GOT3 (cell line): ENCODE measurements at places on chromosomes 5 and 9.

- DNase-seq: no peak
These were observed 311.5 kb upstream of the TARS1 start for GRCh38 chr5:33129309-33129708.

- DNase-seq: no peak
These were observed 85.8 kb downstream of the CYFIP2 start for GRCh38 chr5:157351802-157352092.

GRCh38 chr5:101878190-101878589, 417.9 kb downstream of the SLCO4C1 start:
- DNase-seq: no peak

DNA sequence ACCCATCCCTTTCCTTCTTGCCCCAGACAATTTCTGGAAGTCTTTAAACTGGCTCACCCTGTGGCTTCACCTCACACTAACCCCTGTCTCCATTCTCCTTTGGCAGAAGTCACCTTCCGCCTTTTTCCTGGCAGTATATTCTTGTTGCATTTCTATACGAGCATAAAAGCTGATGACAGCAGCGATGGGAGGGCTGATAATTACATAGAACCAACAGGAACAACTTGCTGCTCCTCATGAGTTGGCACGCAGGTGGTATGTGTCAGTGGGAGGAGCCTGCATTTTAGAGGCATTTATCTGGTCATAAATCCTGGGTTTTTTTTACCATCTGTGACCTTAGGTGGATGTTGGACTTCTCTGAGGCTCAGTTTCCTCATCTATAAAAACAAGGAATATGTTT, 61.4 kb upstream of the CKMT2 start:
- no peak for DNase-seq

DNA sequence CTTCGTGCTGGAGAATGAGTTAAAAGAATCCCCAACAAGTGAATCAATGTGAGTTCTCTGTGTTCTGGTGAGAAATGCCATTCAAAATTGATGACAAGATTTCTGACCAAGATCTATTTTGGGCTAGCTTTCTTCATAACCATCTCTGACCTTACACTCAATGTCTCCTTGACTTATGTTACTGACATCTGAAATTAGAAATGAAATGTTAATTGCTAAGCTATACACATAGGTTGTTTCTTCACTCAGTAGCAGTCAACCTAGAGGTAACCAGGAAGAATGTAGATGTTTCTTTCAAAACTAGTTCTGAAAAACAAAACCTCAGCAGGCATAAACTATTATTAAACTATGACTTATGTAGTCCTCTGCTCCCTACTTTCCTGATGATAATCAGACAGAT, 2220.7 kb upstream of the C9orf72 start:
- no peak for DNase-seq

- no peak for DNase-seq
These were observed 708 bp downstream of the RXRA start for GRCh38 chr9:134326724-134327601.

DNA sequence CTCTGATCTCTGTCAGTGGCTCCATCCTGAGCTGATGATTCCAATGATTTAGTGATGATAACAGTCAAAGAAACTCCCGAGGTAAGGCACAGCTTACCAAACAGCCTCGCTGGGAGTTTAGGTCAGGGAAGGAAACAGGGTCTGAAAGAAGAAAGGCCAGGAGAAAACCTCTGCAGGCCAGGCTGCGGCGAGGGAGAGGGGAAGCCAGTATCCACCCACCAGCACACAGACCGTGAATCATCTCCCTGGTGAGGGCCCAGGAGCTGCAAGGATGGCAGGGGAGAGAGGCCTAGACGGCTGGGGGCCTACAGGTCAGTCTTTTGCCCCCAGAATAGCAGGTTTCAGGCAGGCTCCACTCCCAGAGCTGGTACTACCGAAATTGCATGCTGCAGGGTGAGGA, 590.5 kb downstream of the CCDC171 start:
- DNase-seq: no peak

- DNase-seq: no peak
These were observed 20.5 kb upstream of the FER start for GRCh38 chr5:108727236-108727650.

GRCh38 chr9:2413160-2413805, 208.3 kb upstream of the VLDLR start:
- DNase-seq: no peak

DNA sequence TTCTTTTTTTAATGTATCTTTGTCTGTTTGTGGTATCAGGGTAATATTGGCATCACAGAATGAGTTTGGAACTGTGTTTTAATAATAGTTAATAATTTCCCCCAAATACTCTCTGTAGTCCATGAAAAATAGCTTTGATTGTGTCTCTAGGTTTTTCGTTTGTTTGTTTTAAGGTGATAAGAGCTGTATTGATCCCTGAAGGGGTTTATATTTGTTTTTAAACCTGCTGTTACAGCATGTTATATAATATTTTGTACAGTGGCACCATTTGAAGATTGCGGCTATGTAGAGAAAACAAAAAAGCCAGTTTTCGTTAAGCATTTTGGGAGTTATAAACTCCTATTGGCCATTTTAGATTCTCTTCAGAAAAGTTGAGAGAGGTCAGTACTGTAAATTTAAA, 15.7 kb downstream of the PAM start:
- DNase-seq: no peak

DNA sequence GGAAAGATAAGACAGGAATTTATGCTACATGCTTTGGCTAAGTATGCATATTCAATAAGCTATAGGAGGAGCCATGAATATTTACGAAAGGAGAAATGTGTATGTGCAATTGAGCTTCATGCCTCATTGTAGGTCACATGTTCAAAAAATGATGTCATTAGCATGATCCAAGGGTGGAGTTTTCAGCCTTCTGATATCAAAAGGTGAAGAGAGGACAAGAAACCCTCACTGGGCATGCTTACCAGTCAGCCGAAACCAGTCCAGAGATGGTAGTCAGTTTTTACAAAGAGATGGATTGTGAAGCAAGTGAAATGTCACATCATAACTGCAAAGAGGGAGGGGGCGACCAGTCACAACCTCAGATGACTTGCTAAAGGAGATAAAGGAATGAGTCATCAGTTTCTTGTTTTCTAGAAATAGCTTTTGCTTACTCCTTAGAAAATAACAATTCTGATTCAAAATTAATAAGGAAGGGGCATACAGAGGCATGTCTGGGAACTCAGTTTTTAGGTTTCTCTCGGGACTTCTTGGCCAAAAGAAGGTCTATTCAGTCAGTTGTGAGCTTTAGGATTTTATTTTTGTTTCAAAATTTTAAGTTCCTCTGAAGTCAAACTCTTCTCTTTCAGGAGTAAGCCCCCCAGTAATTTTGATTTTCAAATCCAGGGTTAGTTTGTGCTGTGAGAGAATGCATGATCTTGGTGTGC, 1067.8 kb upstream of the EDIL3 start:
- DNase-seq: no peak

DNA sequence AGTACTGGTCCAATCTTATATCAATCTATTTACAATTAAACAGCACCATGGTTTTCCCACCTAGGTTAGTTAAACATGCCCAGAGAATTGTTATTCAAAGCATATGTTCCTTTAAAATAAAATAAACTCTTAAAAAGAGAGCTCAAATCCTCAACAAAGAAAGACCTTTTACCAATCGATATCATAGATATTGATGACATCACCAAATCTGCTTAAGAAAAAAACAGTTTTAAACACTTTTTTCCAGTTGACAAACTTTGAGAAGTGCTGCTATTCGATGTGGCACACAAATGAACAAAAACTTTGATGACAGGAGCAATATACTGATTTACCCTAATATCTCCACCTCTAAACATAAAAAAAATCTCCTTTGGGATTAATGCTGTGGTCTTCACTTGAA, 15.7 kb downstream of the EFCAB9 start:
- DNase-seq: no peak

GRCh38 chr5:16713386-16713928, 96.7 kb upstream of the RETREG1 start:
- DNase-seq: no peak

DNA sequence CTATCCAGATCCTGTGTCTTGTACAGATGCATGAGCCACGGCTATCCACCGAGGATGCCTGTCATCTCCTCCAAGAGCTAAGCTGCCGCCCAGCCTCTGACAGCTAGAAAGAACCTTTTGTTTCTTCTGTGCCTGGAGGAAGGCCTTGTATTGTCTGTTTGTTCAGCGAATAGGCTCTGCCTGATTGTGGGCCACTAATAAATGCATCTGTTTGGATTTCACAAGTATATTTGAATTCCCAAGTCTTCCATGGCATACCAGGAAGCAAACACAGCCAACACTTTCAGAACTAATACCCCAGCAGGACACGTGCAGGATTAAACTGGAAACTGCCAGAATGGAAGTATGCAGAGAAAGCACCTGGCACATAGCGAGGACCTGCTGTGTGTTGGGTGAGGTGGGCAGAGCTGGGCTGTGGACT, 92.7 kb upstream of the NEURL1B start:
- no peak for DNase-seq

DNA sequence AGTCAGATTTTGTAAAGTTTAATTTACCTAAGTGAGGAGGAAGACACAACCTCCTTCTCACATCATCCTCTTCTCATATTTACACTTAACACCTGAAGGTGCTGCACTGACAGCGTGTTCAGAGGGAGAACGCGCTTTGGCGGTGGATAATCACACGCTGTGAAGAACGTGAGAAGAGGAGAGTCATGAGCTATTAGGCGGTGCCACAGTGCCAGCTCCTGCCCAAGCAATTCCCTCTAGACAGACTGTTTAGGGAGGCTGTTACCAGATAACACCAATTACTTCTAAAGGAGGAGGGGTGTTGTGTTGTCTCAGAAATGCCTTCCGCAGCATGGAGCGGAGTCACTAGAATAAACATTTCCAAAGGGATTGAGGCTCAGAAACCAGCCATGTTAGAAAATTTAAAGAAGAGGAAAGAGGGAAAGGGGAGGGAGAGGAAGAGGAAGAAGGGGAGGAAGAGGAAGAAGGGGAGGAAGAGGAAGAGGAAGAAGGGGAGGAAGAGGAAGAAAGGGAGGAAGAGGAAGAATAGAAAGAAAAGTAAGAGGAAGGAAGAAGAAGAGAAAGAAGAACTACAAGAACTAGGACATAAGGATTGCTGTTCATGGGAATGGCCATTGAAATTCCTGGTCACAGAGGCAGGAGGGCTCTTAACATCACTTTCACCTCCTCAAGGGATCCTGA, 37.3 kb upstream of the WWC1 start:
- DNase-seq: no peak

DNA sequence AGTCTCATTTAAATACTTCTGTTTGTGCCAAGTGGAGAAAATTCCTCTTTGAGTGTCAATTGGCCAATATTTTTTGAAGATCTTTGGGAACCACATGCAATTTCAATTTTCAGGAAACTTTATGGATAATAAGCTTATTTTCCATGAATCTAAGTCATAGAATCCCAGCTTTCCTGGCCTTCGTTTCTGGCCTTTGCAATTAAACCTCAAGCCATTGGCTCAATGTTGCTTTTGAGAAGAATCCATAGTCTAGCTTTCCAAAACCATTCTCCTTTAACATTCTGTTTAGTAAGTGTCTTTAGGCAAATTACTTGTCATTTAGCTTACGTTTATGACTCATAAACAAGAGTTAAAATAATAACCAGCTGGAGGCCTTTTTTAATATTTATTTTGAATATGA, 145.0 kb upstream of the FTMT start:
- no peak for DNase-seq

DNA sequence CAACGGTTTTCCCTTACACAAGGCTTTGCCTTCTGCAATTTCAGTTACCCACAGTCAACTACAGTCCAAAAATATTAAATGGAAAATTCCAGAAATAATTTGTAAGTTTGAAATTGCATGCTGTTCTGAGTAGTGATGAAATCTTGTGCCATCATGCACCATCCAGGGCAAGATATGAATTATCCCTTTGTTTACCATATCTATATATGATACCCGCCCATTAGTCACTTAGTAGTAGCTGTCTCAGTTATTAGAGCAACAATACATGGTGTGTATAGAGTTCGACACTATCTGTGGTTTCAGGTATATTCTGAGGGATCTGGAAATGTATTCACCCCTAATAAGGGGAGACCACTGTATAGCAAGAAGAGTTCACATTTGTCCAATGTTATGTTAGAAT, 29.4 kb downstream of the ERBIN start:
- DNase-seq: no peak

- no peak for DNase-seq
These were observed 35.7 kb downstream of the SECISBP2 start for GRCh38 chr9:89353989-89354388.

DNA sequence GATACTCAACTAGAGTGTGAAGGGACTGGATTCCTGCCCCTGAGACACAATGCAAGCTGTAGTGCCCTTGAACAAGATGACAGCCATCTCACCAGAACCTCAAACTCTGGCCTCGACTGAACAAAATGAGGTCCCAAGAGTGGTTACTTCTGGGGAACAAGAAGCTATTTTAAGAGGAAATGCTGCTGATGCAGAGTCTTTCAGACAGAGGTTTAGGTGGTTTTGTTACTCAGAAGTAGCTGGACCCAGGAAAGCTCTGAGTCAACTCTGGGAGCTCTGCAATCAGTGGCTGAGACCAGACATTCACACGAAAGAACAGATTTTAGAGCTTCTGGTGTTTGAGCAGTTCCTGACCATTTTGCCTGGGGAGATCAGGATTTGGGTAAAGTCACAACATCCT, 2.4 kb downstream of the ZNF483 start:
- DNase-seq: no peak

DNA sequence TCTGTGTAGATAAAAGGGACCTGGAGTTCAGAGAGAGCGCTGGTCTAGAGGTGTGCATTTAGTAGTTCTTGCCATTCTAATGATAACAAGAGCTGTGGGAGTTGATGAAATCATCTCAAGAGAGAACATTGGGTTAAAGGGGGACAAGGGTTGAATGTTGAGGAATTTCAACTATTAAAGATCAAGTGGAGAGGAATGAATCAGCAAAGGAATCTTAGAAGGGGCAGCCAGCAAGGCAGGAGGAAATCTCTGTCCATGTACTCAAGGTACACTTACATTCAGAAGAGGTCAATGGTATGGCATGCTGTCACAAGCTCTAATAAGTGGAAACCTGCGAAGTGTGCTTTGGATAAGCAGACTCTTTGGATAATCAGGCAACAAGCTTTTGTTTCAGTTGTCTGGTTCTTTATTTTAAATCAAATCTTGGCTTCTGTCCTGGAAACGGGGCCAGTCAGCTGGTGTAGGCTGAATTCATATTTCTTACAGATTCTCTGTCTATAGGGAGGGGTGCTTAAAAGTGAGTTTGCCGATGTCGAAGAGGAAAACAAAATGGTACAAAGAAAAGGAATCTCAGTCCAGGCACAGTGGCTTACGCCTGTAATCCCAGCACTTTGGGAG, 320.5 kb upstream of the CD180 start:
- DNase-seq: no peak

GRCh38 chr5:150307617-150308426, 5.1 kb upstream of the ARSI start:
- DNase-seq: no peak

DNA sequence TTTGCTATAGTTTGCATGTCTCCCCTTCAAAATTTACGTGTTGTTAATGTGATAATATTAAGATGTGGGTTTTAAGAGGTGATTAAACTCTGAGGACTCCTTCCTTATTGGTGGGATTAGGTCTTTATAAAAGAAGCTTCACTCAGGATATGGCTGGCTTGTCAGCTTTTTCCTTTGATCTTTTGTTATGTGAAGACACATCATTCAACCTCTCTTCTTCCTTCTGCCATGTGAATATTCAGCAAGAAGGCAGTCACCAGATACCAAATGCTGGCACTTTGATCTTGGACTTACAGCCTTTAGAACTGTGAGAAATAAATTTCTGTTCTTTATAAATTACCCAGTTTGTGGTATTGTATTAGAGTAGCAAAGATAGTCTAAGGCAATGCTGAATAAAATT, 855.9 kb upstream of the CDH10 start:
- no peak for DNase-seq

- DNase-seq: no peak
These were observed 62.0 kb downstream of the SUSD1 start for GRCh38 chr9:112112941-112113681.
